Progenitor cell of endocrine pancreas (in vitro differentiated cells): ENCODE measurements at places on chromosomes 6 and 20. TPM values are rescaled to one million over a fixed set of nuclear protein-coding genes. Genes with fewer than 3 reads are reported as not detected.

- no peak for DNase-seq
Measured at GRCh38 chr20:62999580-62999979, 7.2 kb downstream of the BHLHE23 start.

GRCh38 chr20:31845300-31845863 lies at the start of gene FOXS1:
TSS of gene FOXS1 (minus strand) at chr20:31845604. CDS start at chr20:31845542, 62 bp downstream.
- DNase-seq: no peak

DNA sequence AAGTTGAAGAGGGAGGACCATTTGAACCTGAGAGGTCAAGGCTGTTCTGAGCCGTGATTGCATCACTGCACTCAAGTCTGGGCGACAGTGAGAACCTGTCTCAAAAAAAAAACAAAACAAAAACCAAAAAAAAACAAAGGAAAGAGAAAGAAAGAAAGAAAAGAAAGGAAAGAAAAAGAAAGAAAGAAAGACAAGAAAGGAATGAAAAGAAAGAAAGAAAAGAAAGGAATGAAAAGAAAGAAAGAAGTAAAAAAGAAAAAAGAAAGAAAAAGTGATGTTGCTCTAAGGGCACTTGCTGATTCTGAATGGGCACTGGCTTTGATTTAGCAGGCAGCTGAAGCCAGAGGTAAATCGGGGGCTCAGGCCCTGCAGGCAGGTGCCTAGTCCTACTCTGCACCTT lies 161.0 kb downstream of the MCHR2 start:
- DNase-seq: no peak

The TMEM244 gene
- total RNA-seq: not detected in 2 replicates

GRCh38 chr6:122033564-122034181 lies 365.8 kb upstream of the HSF2 start:
- DNase-seq: no peak

- no peak for DNase-seq
Measured at GRCh38 chr20:49349694-49350252, 71.9 kb upstream of the ZNFX1 start.

GRCh38 chr6:98844244-98845210 lies 10.2 kb downstream of the POU3F2 start:
- no peak for DNase-seq

DNA sequence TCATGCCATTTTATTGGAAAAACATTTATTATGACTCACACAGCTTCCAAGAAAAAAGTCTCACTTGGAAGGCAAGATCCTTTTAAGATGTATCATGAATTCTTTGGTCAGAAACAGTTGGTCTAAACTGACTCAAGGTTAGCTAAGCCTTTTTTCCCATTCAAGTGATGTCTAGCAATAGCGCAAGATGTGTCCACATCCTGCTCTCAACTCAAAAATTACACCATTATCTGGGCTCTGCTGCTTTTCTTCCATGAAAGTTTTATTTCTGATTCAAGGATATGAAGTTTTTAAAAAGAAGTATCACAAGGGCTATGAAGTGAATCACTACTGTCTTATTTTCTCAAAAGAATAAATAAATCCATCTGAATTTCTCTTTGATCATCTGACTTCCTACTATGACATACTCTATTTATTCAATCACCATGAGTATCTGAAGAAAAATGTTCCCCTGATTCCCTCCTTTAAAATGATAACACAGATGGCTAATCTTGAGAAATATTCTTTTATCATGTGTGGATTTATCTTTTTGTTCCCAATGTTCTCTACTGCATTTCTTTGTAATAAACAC lies 139.2 kb downstream of the AHI1 start:
- DNase-seq: no peak
